Calu3 (cell line): ENCODE measurements at places on chromosomes 12 and 14. TPM values are rescaled to one million over a fixed set of nuclear protein-coding genes. Genes with fewer than 3 reads are reported as not detected.

The YEATS4 gene
- 34.9 and 38.9 TPM in 2 replicates for total RNA-seq

The SEL1L gene
- 95.4 and 100 TPM in 2 replicates for total RNA-seq

The GCN1 gene
- total RNA-seq = 168 and 188 TPM in 2 replicates

The PTMS gene
- 53.5 and 62.9 TPM in 2 replicates for total RNA-seq

The SLC35F4 gene
- not detected in 2 replicates for total RNA-seq

The KRT3 gene
- total RNA-seq = not detected in 2 replicates

The KRT83 gene
- not detected in 2 replicates for total RNA-seq

- no peaks in the 10 kb centered on the region for H3K36me3 ChIP-seq
- H3K4me1 ChIP-seq = no peaks in the 10 kb centered on the region
- H3K27me3 ChIP-seq = peaks cover 7% of the 10 kb centered on the region
- H3K4me3 ChIP-seq = no peak overlapping the region
- H3K27ac ChIP-seq = no peak overlapping the region
Observed at GRCh38 chr14:59863806-59864525, 6.6 kb downstream of the RTN1 start.

DNA sequence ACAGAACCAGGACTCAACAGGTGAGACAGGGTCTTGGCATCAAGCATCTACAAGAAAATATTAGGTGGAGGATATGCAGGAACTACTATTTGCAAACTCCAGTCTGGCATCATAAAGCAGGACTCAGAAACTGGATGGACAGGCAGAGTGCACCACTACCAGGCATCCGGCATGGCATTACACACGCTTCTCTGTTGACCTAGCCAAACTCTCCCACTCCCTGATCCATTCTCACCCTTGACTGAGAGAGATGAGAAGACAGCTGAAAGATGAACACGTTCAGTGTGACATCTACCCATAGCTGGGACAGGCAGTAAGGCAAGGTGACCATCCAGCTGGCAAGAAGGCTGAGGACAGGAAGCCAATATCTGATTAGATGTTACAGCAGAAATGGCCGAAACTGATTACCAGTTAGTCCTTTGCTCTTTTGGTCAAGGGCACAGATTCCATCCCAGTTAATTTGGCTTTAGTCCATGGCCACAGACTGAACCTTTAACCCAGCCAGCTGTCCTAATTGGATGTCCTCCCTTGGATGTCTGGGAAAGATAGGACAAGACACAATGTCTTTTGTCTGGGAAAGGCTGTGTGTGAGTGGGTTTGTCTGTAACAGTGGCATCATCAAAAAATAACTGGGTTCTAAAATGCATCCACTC lies 71.6 kb downstream of the BBS10 start:
- H3K4me3 ChIP-seq = no peak overlapping the region
- no peak overlapping the region for H3K27ac ChIP-seq
- no peaks in the 10 kb centered on the region for H3K4me1 ChIP-seq
- H3K27me3 ChIP-seq = no peaks in the 10 kb centered on the region
- DNase-seq = no peak

DNA sequence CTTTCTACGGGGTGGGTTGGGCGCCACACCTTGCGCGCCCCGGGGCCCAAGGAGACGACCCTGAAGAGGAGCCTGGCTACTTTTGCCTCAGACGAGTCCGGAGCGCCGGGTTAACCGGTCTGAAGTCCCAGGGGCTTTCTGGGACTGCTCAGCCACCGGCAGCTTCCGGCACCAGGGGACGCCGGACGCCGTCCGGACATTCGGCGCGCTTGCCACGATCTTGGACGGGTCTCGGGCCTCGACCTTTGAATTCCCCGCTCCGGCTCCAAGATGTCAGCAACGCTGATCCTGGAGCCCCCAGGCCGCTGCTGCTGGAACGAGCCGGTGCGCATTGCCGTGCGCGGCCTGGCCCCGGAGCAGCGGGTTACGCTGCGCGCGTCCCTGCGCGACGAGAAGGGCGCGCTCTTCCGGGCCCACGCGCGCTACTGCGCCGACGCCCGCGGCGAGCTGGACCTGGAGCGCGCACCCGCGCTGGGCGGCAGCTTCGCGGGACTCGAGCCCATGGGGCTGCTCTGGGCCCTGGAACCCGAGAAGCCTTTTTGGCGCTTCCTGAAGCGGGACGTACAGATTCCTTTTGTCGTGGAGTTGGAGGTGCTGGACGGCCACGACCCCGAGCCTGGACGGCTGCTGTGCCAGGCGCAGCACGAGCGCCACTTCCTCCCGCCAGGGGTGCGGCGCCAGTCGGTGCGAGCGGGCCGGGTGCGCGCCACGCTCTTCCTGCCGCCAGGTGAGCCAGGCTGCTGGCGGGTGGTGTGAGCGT lies at the start of gene ACOT4:
Gene ACOT4 (plus strand): TSS at position 184 of the 760 bp plus-strand sequence. CDS start 87 bp downstream, at position 271.
- no peaks in the 10 kb centered on the region for H3K27me3 ChIP-seq
- H3K4me1 ChIP-seq = no peaks in the 10 kb centered on the region
- DNase-seq = peak; percentile 65
- peak within 1 kb of the TSS; percentile 84 for H3K4me3 ChIP-seq
- no peak within 1 kb of the TSS for H3K27ac ChIP-seq

GRCh38 chr12:51185171-51185717 lies 12.3 kb upstream of the TFCP2 start:
- peaks cover 8% of the 10 kb centered on the region for H3K27me3 ChIP-seq
- peaks cover 6% of the 10 kb centered on the region for H3K4me1 ChIP-seq
- no peak for DNase-seq
- no peak overlapping the region for H3K4me3 ChIP-seq
- no peaks in the 10 kb centered on the region for H3K36me3 ChIP-seq

DNA sequence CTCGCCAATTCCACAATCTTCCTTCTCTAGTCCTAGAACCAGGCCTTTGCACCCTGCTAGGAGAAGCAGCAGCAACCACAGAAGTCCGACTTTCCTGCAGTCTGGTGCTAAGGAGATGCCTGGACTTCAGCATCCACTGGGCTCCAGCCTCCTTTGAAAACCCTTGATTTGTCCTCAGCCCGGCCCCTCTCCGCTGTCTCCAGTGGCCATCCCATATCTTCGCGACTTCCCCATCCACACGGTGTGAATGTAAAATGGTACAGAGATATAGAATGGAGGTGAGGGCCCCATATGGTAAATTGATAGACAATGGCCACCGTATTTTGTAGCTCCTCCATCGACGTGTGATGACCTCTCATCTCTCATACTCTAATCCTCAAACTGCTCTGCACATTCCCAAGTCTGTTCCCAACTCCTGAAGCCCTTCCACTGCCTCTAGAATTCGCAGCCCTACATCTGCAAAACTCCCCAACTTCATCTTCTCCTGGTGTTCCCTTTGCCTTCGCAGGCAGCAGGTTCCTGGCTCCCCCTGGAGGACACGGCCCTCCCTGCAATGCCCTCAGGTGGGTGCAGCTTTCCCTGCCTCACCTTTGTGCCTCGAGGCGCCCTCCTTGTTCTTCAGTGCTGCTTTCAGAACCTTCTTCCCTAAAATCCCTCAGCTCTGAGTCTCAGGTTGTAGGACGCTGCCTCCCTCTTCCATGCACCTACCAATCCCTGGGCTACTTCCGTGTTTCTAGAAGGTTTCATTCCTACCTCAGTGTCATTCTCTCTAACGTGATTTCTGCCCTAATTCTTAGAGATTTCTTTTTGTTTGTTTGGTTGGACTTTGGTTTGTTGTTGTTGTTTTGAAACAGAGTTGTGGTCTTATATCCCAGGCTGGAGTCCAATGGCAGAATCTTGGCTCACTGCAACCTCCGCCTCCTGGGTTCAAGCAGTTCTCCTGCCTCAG lies 36.7 kb downstream of the TMBIM6 start:
- no peak overlapping the region for H3K4me3 ChIP-seq
- peak; percentile 84 for DNase-seq
- H3K36me3 ChIP-seq = no peaks in the 10 kb centered on the region
- H3K4me1 ChIP-seq = peaks cover 11% of the 10 kb centered on the region

DNA sequence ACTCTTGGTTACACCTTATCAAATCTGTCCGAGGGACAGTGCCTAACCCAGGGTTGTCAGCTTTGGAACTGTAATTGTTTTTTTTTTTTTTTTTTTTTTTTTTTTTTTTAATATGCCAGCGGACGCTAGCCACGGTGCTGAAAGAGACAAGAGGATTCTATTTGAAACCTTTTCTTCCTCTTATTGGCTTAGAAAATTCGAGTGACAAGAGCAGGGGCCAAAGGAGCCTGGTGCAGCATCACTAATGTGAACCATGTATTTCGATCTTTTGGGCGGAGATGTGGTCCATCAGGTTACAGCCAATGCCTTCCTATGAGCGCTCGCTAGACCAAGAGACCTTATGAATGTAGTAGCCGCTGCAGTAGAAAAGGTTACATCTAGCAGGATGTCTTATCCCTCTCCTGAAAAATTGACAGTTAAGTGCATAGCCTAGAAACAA lies 922 bp downstream of the PTPRR start:
- no peak overlapping the region for H3K27ac ChIP-seq
- peak overlapping the region; percentile 69 for H3K4me3 ChIP-seq
- peaks cover 8% of the 10 kb centered on the region for H3K4me1 ChIP-seq
- DNase-seq = no peak
- peaks cover 5% of the 10 kb centered on the region for H3K36me3 ChIP-seq

GRCh38 chr14:56422221-56422620 lies 157.4 kb upstream of the TMEM260 start:
- no peaks in the 10 kb centered on the region for H3K4me1 ChIP-seq
- H3K27me3 ChIP-seq = peaks cover 19% of the 10 kb centered on the region
- no peak for DNase-seq
- no peaks in the 10 kb centered on the region for H3K36me3 ChIP-seq

DNA sequence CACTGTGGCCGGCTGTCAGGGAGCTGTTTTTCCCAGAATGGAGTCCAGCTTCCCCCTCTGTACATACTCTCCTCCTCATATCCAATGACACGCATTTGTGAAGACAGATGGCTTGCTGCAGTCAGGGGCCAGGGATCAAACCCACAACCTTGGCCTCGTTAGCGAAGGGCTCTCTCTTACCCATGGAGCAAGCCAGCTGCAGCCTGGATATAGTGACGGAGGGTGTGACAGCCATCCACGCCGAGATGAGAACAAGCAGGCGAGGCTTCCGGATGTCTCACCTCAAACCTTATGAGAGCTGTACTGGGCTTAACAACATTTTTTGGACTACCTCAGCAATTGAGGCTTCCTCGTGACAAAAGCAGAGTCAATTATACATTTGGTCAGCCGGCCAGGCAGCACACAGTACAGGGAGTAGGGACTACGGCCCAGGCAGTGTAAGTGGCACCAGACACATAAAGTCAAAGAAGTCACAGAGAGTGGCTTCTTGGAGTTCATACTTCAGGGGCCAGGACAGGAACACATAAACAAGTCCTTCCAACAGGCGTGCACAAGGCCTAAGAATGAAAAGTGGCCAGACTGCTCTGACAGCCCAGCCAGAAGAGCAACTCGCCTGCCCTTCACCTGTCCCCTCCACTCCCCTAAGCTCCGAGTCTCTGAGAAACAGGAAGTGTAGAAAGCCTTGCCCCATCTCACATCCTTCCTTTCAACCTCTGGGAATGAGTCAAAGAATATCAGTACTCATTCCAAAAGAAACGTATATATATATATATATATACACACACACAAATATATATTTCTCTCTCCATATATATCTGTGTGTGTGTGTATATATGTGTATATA lies 115.1 kb downstream of the TTC7B start:
- H3K36me3 ChIP-seq = no peaks in the 10 kb centered on the region
- no peaks in the 10 kb centered on the region for H3K27me3 ChIP-seq
- no peak for DNase-seq
- no peak overlapping the region for H3K27ac ChIP-seq
- H3K4me3 ChIP-seq = no peak overlapping the region
- H3K4me1 ChIP-seq = no peaks in the 10 kb centered on the region

- H3K36me3 ChIP-seq = no peaks in the 10 kb centered on the region
- H3K4me1 ChIP-seq = no peaks in the 10 kb centered on the region
- no peak for DNase-seq
- peaks cover 99% of the 10 kb centered on the region for H3K27me3 ChIP-seq
- no peak overlapping the region for H3K27ac ChIP-seq
Observed at GRCh38 chr12:111149299-111149698, 219.6 kb downstream of the PHETA1 start.

DNA sequence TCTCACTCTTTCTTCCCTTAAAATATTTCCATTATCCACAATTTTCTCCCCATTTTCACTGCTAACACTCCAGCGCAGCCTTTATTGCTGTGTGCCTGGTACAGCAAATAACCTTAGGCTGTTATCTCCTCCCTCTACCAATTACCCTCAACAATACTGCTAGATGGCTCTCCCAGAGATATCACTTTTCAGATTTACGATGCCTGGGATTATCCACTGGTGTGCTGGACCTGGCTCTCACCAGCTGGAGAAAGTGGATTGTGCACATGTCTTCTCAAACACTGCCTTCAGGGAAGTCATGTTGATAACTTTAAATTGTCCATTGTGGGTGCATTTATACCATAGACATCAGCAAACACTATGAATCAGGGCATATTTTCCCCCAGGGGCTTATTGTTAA lies 101.9 kb upstream of the ADAMTS20 start:
- no peaks in the 10 kb centered on the region for H3K36me3 ChIP-seq
- H3K27me3 ChIP-seq = no peaks in the 10 kb centered on the region
- H3K27ac ChIP-seq = no peak overlapping the region
- DNase-seq = no peak
- no peaks in the 10 kb centered on the region for H3K4me1 ChIP-seq
- no peak overlapping the region for H3K4me3 ChIP-seq
